Activated naive CD8-positive, alpha-beta T cell treated with anti-CD3 and anti-CD28 coated beads, Interleukin-2, amount 10 ng/mL, durations not matched to agents 7 days and 5 days (primary cell): ENCODE measurements at places on chromosomes 3 and 15.

GRCh38 chr3:103410231-103410630 lies 975.4 kb downstream of the ZPLD1 start:
- no peaks in the 10 kb centered on the region for H3K4me1 ChIP-seq
- no peaks in the 10 kb centered on the region for H3K27me3 ChIP-seq
- no peak overlapping the region for H3K4me3 ChIP-seq
- H3K36me3 ChIP-seq = no peaks in the 10 kb centered on the region
- H3K27ac ChIP-seq = no peak overlapping the region

DNA sequence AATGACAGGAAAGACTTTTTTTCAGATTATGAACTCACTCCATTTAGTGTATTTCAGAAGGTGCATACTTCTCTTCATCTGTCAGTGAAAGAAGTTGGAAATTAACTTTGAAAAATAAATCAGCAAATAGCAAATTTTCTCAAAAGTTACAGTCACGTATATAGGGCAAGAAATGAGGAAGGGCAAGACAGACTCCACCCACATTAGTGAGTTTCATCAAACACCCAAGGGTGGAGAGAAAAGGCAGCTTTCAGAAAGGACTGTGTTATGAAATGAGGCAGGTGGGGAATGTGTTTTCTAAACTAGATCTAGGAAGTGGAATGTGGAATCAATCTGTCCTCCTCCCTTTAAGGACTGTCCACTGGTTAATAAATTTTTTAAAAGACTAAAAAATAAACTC lies 2.9 kb downstream of the SLC22A13 start:
- peaks cover 5% of the 10 kb centered on the region for H3K36me3 ChIP-seq
- H3K27me3 ChIP-seq = no peaks in the 10 kb centered on the region
- peaks cover 15% of the 10 kb centered on the region for H3K4me1 ChIP-seq
- no peak overlapping the region for H3K27ac ChIP-seq

GRCh38 chr15:42348083-42348482 lies 11.2 kb upstream of the CAPN3 start:
- DNase-seq = no peak
- peaks cover 15% of the 10 kb centered on the region for H3K36me3 ChIP-seq
- H3K4me3 ChIP-seq = no peak overlapping the region
- no peaks in the 10 kb centered on the region for H3K27me3 ChIP-seq
- H3K4me1 ChIP-seq = peaks cover 9% of the 10 kb centered on the region

- H3K36me3 ChIP-seq = no peaks in the 10 kb centered on the region
- H3K4me1 ChIP-seq = peaks cover 1% of the 10 kb centered on the region
- no peak overlapping the region for H3K27ac ChIP-seq
- peaks cover 64% of the 10 kb centered on the region for H3K27me3 ChIP-seq
- DNase-seq = no peak
Observed at GRCh38 chr15:100878648-100879047, 983 bp upstream of the ALDH1A3 start.

DNA sequence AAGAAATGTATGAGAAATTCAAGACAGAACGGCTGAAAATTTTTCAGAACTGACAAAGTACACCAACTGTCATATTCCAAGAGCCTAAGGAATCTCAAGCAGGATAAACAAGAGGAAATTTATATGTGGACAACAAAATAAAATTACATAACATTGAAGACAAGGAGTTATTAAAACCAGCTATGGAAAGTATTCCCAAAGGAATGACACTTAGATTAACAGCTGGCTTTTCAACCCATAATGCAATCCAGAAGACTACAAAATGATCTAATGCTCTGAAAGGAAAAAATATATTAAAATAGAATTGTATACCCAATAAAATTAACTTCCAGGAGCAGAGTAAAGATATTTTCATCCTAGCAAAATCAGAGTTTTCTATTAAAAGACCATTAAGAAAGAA lies 132.2 kb upstream of the BNIP2 start:
- H3K4me1 ChIP-seq = peaks cover 4% of the 10 kb centered on the region
- no peak overlapping the region for H3K27ac ChIP-seq
- peaks cover 4% of the 10 kb centered on the region for H3K27me3 ChIP-seq
- peaks cover 3% of the 10 kb centered on the region for H3K36me3 ChIP-seq
- H3K4me3 ChIP-seq = no peak overlapping the region
- no peak for DNase-seq

DNA sequence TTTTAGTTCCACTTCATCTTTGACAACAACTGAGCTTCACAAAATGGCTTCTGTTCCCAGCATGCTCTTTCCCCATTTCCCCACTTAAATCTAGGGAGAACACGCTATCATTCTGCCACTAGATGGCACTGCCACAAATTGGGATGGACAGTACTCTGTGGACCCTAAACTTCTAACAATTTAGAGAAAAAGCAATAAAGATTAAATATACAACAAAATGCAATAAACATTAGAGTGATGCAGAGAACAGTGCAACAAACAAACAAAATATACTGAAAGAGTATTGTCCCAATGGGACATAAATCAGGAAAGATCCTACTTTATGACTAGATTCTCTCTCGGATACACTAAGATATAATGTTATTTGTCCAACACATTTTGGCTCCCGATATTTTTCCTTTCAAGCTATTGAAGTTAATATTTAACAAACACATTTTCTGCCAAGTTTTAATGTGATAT lies 169.7 kb upstream of the TMCO5A start:
- H3K4me3 ChIP-seq = no peak overlapping the region
- DNase-seq = no peak
- peaks cover 2% of the 10 kb centered on the region for H3K27me3 ChIP-seq
